ENCODE measurements at places on chromosomes 7 and 10.

- DNase-seq: no peak
These were observed 29.5 kb downstream of the BMPR1A start for GRCh38 chr10:86785968-86786367.

DNA sequence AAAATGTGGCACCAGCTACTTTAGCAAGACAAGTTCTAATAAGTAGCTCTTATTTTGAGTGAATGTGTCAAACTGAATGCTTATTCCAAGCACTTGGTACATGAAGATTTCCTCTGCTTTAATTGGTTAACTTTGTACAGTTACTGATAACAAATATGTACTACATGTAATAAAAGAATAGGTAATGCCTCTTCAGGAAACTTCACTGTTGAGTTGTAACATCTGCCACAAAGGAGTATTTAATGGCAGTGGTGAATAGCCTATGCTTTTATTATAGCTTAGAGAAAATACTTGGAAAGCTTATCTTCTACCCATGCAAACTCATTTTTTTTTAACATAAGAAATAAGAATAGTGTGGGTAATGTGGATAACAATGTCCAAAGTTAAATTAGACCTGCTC is 82.6 kb downstream of the CYP51A1 start:
- no peak for DNase-seq

GRCh38 chr10:14477408-14477710 is 146.6 kb upstream of the FRMD4A start:
- no peak for DNase-seq

GRCh38 chr10:88297103-88297502 is 286.0 kb downstream of the RNLS start:
- no peak for DNase-seq

DNA sequence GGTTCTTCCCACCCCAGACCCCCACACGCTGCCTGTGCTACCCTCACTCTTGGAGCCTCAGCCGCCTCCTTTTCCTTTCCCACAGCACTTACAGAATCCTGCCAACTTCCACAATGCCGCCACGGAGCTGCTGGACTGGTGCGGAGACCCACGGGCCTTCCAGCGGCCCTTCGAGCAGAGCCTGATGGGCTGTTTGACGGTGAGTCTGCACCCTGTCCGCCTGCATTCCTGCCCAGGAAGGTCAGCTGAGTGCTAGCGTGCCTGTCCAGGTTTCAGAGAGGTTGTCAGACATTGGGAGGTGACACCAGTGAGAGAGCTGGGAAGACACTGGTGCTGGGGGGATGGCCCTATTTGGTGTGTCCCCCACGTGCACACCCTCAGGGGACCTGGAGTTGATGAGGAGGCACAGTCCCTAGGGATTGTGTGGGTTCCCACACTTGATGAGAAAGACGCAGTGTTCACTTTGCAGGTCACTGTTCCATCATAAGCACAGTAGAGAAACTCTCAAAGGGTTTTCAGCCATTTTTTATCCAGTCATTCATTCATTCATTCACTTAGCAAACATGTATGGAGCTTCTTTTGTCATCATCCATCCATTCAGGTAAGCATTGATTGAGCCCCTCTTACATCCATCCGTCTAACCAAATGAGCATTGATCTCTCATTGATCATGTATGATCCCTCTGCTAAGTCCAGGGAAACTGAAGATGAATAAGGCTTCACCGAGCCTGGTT is 138.9 kb upstream of the PPIF start:
- no peak for DNase-seq

DNA sequence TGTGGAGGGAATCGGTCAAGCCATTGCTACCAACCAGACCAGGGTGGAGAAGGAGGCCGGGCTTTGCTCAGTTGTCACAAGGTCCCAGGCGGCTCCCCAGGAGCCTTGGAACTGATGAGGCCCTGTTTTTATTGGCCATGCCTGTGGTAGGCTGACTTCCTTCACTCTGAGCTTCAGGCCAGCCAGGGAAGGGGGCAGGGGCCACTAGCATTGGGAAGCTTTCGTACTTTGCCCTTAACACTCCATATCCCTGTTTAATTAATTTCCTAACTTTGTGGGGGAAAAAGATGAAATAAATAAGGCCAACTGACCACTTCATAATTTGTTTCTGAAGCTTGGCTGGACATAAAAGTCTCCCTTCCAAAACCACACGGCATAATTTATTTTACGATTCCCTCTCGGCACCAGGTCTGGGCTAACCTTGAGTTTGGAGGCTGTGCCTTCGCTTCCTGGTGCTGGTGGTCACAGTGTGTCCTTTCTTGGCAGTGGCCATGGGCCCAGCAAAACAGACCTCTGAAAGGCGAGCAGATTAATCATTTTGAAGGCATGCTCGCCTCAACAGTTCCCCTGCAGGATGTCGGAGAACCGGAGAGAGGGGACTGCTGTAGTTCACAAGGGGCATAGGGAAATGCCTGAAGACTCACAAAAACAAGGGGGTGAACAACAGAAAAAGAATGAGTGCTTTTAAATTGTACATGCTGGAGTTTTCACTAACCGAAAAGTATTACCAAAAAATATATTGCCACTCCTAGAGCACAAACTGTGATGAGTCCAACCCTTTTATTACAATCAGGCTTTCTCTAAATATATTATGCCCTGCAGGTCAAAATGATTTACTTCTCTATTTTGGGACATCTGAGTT is 966.0 kb downstream of the LRMDA start:
- DNase-seq: no peak

DNA sequence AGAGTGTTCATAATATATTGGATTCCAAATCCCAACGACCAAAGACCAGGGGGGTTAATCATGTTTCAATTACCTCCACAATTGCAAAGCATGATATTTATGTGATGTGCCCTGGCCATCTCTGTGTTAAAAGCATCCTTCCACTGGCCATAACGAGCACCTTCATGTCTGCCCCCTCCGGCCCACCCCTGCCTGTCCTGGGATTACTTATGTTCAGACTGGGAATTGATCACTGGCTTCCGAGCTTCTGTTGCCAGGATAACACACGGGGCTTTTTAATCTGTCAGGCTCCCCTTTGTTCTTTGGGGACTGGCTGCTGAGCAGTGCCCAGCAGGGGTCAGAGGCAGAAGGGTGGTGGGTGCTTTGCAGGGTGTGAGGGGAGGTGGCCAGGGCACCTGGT is 13.7 kb upstream of the CHST15 start:
- DNase-seq: no peak

- DNase-seq: no peak
These were observed 145.0 kb downstream of the TCERG1L start for GRCh38 chr10:131166486-131166885.

- no peak for DNase-seq
These were observed 140.4 kb upstream of the BMPER start for GRCh38 chr7:33764752-33765451.

DNA sequence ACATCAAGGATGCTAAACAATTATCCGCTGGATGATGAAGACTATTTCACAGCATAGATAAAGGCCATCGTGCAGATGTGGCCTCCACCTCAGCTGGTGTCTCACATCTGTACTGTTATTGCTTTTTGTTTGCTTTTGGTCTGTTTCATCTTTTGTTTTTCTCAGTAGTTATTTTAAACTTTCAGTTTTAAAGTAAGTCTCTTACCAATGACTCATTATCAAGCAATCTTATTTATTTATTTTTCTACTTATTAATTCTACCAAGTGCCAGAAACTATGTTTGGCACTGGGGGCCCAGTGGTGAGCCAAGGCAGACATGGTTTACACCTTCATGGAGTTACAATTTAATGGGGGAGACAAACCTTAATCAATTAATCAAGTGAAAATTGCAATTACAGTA is 250.9 kb upstream of the TMEM72 start:
- no peak for DNase-seq

DNA sequence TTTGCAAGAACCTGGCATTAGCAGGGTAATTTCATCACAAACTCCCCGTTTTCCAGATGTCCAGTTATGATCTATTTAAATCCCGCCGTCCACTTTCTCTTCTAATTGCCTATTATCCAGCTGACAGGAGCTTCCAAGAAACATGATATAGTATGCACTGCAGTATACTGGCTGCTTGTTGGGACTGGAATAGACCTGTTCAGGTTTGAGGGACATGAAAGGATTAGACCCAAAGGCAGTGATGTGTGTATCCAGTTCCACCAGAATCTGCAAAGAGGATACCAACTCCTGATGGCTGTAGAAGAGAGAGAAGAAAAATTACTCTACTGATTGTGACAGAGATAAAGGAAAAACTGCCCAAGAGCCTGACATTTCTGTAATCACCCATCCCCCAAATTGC is 8.9 kb downstream of the MSS51 start:
- DNase-seq: no peak

GRCh38 chr10:120988751-120989150 is 137.6 kb downstream of the WDR11 start:
- no peak for DNase-seq

DNA sequence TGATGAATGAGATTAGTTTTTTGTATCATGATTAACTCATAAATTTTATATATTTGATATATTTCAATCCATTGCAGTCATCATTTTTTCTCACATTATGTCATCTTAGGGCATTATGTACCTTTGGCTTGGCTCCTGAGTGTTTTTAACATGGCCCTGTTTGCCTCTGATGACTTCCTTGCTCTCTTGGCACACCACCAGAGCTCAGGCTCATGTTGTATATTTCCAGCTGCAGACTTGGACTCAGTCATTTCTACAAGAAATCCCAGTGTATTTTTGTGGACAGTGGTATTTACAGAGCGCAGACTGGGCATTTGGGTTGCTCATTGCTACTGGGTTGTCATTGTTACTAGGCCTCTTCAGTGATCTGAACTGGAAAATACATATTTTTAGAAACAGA is 188.5 kb downstream of the ADRA2A start:
- DNase-seq: no peak

DNA sequence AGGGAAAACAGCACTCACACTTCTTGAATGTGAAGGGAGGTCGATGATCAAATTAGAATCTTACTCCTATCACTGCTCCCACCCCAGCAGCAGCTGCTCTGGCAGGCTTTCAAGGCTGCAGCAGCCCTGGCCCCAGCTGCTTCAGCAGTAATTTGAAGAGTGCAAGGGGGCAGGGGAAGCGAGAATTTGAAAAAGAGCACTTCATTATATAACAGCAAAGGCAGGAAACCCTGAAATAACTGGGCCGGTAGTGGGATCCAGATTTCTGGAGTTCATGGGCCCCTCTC is 44.9 kb downstream of the MYPN start:
- DNase-seq: no peak

- no peak for DNase-seq
These were observed 12.6 kb upstream of the GSDME start for GRCh38 chr7:24769851-24770250.

DNA sequence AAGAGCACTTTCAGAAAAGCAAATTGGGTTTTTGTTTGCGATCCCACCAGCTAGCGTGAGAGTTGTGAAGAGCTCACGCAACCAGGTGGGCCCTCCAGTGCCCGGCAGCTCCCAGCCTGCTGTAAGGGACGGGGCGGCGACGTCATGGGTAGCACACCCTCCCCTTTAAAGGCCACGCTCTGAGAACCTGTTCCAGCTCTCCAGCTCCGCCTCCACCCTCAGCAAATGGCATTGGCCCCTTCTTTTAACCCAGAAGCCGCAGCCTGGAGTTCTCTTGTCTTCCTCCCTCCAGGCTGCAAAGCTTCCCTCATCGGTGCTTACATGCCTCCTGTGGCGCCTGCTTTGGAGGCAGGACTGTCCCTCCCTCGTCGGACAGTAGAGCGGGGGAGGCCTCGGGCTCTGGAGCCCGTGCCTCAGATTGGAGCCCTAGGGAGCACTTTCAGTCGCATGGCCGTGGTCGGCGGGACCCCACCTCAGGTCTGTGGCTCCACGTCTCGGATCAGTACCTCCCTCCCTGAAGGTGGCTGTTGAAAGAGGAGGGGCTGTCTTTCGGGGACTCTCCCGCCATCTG is 32.9 kb downstream of the WIPI2 start:
- DNase-seq: no peak

DNA sequence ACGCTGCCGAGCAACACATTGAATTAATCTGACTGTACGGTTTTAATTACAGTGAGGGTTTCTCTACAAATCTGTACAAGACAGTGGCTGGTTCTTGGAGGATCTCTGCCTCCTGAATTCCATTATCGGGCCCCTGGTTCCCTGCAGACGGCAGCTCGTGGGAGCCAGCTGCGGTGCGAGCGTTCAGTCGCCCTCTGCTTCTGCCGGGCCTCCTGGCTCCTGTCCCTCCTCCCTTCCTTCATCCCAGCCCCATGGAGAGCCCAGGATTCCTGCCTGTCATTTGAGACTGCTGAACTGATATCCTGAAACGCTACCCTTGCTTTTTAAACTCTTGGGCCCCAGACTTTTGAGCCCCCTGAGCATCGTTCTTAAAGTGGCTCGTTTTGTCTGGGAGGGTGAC is 6.6 kb upstream of the DLX6 start:
- DNase-seq: no peak

DNA sequence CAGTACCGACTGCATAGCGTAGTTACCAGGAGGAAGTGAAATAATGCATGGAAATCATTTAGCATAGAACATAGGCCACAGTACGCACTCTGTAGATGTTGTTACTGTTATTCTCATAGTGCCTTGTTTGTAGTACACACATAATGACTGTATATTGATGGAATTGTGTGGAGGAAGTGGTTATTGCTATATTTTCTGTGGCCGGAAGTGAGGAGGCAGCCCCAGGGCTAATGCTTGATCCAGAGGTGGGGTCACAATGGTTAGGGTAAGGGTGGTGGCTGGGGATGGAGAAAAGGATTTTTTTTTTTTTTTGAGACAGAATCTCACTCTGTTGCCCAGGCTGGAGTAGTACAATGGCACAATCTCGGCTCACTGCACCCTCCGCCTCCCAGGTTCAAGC is 4.5 kb upstream of the MGAM start:
- DNase-seq: no peak

GRCh38 chr7:22858640-22859561 is 36.3 kb upstream of the TOMM7 start:
- no peak for DNase-seq

GRCh38 chr10:76296957-76297356 is 865.5 kb downstream of the LRMDA start:
- DNase-seq: no peak

- no peak for DNase-seq
These were observed 75.8 kb downstream of the C1GALT1 start for GRCh38 chr7:7257899-7258692.

- no peak for DNase-seq
These were observed 127.7 kb downstream of the ARHGAP22 start for GRCh38 chr10:48477141-48477540.

DNA sequence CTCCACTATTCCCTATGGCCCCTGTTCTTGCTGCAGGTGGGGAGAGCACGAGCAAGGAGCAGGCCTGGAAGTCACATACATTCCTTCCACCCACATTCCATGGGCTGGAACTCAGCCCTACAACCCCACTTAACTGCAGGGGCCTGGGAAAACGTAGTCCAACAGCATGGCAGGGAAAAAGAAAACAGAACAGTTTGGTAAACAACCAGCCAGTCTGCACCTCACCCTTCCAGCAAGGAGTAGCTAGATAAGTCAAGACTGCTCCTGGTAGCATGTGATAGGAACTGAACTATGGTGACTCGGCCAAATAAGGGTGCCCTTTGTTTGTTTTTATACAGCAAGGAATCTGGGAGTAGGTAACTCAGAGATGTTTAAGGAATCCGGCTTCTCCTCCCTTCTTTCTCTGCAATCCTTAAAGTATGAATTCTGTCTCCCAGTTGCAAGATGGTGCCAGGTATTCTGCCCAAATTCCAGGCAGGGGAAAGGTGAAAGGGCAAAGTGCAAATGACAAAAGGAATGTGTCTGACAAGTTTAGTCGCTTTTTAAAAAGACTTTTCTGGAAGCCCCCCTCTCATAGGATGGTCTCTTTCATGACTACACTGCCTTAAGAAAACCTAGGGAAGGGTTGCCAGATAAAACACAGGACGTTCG is 311.7 kb upstream of the NEBL start:
- DNase-seq: no peak

All from stimulated activated CD8-positive, alpha-beta memory T cell treated with anti-CD3 and anti-CD28 coated beads, Interleukin-7, amount 100 ng/mL, for 1 hour (primary cell).